ENCODE measurements at places on chromosomes 11 and 22.

- DNase-seq: no peak
Measured at GRCh38 chr22:27269751-27270543, 531.6 kb downstream of the MN1 start.

- no peak for DNase-seq
Measured at GRCh38 chr11:35144806-35145205, 5.8 kb downstream of the CD44 start.

DNA sequence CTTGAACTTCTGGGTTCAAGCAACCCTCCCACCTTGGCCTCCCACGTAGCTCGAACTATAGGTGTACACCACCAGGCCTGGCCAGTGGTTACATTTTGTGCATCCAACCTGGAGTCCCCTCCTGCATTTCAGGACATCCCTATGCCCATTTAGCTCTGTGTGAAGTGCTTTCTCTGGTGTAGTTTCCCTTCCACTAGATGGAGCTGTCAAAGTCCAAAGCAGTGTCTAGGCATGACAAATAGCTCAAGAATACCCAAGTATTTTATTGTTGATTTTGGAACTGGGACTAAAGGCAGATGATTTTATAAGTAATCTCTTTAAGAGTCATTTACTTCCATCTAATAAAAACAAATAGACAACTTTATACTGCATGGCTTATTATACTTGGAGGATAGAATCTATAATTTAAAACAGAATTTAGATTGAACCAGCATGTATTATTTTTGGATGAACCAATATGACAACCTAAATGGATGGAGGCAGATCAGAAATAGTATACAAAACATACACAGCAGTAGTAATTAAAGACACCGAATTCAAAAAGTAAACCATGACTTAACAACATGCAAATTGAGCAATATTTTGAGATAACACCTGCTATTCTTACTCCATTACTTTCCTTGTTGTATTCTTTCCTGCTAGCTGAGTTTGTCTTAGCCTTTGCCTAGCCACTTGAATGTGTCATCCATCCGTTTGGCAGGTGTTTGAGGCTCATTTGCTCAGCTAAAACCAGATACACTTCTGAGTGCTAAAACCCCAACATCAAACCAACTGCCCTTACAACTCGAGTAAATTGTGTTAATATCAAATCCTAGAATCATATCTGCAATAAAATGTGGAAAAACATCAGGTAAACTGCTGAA, 37.7 kb downstream of the EIF4ENIF1 start:
- DNase-seq: no peak

DNA sequence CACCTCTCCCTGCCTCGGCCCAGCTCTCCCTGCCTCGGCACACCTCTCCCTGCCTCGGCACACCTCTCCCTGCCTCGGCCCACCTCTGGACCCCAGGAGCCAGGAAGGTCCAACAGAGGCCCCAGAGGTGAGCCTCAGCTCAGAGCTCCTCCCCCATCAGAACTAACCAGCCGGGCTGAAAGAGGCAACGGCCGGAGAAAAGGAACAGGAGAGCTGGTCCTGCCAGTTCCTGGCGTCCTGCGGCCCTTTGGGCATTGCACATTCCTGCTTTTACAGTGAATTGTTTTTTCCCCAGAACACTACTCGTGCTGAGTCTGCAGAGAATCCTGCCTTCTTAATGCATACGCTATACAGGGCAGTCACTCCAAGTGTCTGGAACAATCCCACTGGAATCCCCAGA, 45.8 kb downstream of the LMO1 start:
- DNase-seq: no peak

GRCh38 chr11:73576185-73576614, 21.7 kb downstream of the FAM168A start:
- no peak for DNase-seq

GRCh38 chr11:134170919-134171281, 52.9 kb downstream of the NCAPD3 start:
- no peak for DNase-seq

DNA sequence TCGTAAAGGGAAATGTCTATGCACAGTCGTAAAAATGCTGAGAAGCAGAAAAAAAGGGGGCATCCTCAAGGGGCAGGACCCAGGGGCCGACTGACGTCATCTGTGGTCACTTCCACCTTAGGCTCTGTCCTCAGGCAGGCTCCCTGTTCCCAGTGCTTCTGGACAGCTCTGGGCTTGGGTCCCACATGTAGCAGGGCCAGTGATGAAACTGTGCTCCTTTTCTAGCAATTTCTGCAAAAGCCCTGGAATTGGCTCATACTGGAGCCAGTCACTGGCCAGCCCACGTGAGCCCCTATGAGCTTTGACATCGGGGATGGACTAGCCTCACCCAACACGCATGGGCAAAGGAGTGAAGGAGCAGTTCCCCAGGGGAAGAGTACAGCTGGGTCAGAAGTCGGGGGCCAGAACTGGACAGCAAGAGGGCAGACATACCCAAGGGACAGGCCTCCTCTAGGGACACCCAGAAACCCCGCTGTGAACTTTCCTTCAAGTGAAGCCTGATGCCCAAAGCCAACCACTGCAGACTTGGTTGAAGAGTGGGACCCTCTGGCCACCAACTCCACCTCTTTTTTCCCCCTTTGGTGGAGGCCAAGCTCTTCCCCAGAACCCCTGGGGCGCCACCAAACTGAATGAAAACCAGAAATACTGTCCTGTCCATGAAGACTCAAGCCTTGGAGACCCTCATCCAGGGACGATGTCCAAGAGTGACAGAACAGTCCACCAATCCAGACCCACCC, 1349.0 kb downstream of the BRD1 start:
- no peak for DNase-seq

DNA sequence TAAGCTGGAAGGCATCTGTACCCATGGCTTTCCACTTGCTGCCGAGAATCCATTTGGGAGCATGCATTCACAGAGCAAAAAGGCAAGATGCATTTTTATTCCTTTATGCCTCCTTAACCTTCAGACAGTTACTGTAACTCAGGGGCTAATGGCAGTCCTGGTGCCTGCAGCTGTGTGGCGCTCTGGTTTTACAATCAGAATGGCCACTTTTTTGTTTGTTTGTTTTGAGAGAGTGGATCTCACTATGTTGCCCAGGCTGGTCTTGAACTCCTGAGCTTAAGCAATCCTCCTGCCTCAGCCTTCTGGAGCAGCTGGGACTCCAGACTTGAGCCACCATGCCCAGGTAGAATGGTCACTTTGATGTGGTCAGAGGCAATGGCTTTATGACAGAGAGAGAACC, 101.8 kb downstream of the NAV2 start:
- DNase-seq: no peak

- DNase-seq: no peak
Measured at GRCh38 chr11:44615913-44616791, 50.7 kb downstream of the CD82 start.

GRCh38 chr11:73453562-73453961, 77.4 kb downstream of the RELT start:
- no peak for DNase-seq

DNA sequence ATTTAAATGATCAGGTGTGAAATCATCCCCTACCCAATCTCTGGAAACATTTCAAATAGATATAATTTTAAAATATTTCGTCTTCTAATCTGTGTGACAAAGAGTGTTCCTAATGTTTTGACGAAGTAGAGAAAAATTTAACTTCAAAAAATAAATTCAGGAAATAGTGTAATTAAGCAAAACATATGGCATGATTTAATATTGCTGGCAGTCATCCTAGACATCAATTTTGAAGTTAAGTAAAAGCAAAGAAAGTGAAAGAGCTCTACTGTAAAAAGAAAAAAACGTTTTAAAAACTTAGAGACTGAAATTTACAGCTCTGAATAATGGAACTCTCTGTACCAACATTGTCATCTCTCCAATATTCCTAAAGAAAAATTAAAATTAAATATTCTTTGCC, 1062.3 kb downstream of the LRRC4C start:
- DNase-seq: no peak

Measured in activated CD4-positive, alpha-beta T cell treated with anti-CD3 and anti-CD28 coated beads, Interleukin-2, amount 50 U/mL, for 48 hours (primary cell).